ENCODE measurements at places on chromosomes 3 and 15. TPM values are rescaled to one million over a fixed set of nuclear protein-coding genes. Genes with fewer than 3 reads are reported as not detected.
A peak's percentile ranks its signal among the peaks of the same experiment; 100 is the strongest.

DNA sequence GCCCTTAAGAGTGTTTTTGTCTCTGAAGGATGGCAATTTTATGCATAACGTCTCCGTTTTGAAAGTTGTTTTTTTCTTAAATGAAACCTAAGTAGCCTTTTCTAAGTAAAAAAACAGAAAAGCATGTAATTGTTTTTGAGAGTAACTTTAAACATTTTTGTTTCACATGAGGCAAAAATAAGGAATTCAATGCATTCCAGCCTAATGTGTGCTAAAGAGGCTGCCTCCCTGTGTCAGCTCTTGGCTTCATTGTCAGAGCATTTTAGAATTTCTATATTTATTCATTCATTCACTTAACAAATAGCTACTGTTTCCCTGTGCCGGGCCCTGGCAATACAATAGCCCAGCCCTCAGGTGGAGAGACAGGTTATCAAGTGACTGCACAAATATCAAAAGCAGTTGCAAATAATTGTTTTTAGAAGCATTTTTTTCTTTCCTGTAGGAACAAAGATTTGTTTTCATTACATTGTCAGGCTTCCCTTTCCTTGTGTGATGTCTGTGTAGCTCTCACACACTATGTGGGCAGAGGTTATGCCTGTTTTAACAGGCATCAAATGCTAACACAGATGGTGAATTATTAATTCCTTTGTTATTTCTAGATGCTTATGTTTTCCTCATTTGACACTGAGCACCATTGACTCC, 81.9 kb downstream of the CCK start:
- no peak for DNase-seq

GP5 gene
- total RNA-seq = under 0.01 TPM

MYNN gene
- 31.6 TPM for total RNA-seq

DNA sequence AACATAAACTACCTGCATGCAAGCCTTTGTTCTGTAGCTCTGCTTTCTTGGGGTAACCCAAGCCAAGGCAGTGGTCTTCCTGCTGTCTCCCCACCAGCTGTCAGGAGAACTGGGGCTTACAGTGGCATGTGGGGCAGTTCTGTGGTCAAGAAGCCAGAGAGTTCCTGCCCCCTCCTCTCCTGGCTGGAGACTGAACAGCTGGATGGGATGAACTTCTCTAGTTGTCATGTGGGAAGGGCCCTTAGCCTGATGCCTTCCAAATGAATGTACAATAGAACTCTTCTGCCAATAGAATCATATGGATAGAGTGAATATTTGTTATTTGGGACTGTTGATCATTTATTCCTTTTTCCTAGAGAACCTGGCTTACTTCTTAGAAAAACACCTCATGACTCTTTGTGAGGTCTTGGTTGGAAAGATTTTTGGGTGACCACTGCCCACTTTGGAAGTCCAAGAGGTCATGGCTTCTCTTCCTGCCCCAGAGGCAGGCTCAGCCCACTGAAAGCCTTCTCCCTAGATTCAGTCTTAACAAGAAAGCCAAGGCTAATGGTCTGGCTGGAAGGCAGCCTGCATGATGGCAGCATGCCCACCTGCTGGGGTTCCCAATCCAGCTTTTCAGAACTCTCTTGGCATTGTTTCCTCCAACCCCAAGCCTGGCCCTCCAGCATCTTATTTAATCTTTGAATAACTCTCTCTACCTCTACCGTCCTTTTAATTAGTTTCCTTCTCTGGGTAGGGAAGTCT, 462.9 kb upstream of the PROK2 start:
- DNase-seq = no peak

GABRR3 gene
- not detected for total RNA-seq

- peak; percentile 15 for DNase-seq
Observed at GRCh38 chr15:63915873-63916771, 82.4 kb upstream of the HERC1 start.

DNA sequence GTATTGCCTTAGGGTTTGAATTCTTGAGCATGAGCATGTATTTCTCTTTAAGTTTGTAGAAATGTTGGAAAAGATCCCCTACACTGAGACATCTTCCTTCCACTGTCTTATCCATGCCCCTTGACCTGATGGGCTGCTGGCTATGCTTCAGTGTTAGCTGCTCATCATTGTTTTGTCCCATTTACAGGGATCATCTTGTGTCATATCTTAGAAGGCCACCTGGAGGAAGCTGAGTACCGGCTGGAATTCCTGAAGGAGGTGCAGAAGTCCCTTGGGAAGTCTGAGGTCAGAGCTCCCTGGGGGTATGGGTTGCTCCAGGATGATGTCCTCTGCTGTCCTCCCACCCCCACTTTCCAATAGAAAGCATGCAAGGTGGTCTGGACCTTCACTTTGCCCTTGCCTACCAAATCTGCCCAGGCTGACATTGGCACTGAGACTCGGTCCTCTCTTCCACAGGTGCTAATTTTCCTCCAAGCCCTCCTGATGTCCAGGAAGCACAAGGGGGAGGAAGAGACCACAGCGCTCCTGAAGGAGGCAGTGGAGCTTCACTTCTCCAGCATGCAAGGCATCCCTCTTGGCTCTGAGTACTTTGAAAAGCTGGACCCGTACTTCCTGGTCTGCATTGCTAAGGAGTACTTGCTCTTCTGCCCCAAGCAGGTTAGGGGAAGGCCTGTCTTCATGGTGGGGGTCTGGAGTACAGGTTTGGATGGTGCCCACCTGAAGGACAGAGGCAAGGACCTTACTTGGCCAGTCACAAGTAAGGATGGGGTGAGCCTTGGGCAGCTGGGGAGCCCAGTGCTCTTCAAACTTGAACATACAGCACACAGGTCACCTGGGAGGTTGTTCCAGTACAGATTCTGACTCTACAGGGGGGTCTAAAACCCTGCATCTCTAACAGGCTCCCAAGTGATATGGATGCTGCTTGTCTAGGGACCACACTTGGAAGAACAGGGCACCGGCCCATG, 17.7 kb downstream of the TTC21A start:
- peak; percentile 47 for DNase-seq

DNA sequence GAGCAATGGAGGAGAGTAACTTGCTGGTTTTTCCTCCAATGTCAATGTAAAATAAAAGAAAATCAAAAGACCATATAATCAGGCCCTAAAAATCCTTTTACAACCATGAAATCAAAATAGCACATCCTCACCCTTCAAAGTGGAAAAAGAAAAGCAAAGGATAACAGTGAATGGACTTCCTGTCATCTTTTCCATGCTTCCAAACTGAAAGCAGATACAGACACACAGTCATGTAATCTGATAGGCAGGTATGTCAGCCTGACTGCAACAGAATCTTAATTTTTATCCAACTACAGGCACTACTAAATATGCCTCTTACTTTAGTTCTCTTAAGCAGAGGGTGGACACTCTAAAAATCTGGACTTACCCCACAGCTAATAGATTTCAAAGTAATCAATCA, 27.8 kb upstream of the IGDCC4 start:
- no peak for DNase-seq

DNA sequence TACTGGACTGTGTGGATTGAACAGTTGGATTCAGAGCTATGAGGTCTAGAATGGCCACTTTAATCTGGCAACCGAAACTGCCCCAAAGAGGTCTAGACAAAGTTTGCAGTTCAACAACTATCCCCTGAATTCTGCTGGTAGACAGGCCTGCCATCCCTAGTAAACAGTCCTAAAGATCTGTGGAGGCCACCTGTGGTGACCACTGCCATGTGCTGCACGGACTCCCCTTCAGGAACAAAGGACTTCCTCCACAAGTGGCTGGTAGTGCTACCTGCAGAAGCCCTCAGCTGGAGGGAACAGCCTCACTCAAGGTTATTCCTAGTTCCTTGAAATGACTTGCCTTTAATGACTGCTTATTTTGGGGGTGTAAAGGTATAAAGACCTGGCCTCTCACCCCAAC, 6.1 kb downstream of the TNFAIP8L3 start:
- no peak for DNase-seq

All from bronchial epithelial cell (primary cell).